Activated T-cell treated with anti-CD3 and anti-CD28 coated beads, Interleukin-2, amount 50 U/mL, for 24 hours (primary cell): ENCODE measurements at places on chromosomes 11 and 22.

GRCh38 chr22:26822313-26822712, 164.9 kb downstream of the MIAT start:
- DNase-seq = no peak

GRCh38 chr11:108891909-108892511, 227.1 kb downstream of the DDX10 start:
- DNase-seq = no peak

GRCh38 chr11:75462117-75462653, 29.2 kb upstream of the KLHL35 start:
- DNase-seq = no peak

DNA sequence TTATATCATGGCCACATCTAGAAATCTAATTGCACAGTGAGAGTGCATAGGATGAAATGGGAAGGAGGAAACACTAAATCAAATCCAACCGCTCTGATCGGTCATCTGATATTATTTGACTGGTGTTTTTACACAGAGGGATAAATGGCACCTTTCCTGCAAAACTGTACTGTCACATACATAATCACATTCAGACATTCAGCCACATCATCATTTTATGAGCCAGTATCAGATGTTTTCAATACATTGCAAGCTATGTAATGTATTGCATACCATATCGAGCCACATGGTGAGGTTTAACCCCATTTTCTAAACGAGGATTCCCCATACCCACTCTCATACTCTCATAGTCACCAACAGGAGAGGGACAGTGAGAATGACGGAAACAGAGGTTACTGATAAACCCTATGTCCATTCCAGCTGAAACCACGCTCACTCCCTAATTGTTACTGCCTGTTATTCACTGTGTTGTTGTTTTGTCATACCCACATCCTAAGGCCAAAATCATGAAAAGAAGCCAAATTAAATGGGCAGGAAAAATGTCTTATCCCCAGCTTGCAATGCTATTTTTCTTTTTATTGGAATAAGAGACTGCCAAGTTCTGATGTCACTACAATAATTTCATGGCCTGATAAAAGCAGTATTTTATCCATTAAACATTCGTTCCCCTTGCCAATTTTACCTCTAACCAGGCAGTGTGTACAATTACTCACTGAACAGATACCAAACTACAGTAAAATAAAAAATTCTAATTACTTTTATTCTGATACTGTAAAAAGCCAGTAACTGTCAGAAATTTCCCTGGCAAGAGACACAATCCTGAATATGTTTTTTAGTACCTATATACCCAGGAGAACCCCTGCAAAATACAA, 9.0 kb downstream of the CDON start:
- no peak for DNase-seq

- no peak for DNase-seq
These were observed 6.5 kb upstream of the SOX10 start for GRCh38 chr22:37990862-37991261.

GRCh38 chr11:61617515-61617914, 36.6 kb upstream of the SYT7 start:
- DNase-seq = no peak

DNA sequence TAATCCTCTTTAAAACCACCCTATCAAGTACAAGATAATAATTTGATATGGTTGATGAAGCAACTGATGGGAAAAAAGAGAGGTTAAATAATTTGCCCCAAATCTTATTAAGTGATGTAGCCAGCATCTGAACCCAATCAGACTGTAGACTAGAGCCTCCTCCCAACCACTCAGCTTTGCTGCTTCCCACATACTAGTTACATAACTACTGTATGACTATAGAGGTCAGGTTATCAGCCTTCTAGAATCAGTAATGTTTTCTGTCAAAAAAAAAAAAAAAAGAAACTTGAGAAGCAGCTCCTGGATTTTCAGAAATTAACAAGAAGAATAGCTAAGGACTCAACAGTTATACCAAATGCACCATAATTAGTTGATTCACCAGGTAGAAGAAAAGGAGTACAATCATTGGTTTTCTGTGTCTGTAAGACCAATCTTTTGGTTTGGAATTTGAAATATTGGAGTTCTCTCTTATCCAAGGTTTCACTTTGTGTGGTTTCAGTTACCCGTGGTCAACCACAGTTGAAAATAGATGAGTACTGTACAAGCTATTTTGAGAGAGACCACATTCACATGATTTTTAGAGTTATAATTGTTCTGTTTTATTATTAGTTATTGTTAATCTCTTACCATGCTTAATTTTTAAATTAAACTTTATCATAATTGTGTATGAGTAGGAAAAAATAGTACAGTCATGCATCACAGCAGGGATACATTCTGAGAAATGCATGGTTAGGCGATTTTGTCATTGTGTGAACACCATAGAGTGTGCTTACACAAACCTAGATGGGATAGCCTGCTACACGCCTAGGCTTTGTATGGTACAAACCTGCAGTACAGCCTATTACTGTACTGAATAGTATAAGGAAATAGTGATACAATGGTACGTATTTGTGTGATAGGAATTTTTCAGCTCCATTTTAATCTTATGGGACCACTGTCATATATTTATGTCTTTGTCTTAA, 72.2 kb downstream of the PDHX start:
- no peak for DNase-seq

- DNase-seq = no peak
These were observed 27.5 kb downstream of the DHCR7 start for GRCh38 chr11:71420455-71421241.

- no peak for DNase-seq
These were observed 71.7 kb downstream of the DEPDC5 start for GRCh38 chr22:31825513-31825912.

- no peak for DNase-seq
These were observed 72.6 kb upstream of the GDPD4 start for GRCh38 chr11:77374108-77374507.

GRCh38 chr11:74460481-74461154, 6.7 kb downstream of the KCNE3 start:
- no peak for DNase-seq

GRCh38 chr11:38456371-38456770, 1858.3 kb upstream of the RAG2 start:
- no peak for DNase-seq

DNA sequence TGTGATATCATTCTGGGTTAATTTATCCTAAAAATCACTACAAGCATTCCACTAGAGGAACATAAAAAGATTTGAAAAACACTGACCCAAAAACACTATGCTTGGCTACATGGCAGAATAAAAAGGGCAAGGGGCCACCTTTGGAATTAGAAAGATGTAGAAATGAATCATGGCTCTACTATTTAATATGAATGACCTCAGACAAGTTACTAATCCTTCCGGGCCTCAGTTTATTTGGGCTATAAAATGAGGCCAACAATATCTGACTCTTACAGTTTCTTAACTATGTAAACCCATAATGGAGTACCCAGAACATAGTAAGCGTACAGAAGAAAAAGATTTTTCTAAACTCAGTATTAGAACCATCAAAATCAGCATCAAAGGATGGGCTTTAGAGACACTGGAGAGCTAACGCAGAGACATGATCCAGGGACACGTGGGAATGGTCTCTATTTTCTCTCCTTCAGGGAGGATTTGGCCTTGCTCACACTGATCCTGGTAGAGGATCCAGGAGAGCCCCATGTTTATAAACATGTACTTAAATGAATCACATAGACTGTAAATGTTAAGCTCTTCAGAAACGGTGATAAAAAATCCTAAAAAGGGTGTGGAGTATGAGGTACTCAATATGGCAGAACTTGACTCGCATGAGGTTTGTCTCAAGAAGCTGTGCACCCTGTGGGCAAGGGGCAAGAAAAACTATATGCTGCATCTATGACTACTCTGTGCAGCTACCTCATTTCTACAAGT, 288.4 kb upstream of the PITPNB start:
- DNase-seq = no peak

DNA sequence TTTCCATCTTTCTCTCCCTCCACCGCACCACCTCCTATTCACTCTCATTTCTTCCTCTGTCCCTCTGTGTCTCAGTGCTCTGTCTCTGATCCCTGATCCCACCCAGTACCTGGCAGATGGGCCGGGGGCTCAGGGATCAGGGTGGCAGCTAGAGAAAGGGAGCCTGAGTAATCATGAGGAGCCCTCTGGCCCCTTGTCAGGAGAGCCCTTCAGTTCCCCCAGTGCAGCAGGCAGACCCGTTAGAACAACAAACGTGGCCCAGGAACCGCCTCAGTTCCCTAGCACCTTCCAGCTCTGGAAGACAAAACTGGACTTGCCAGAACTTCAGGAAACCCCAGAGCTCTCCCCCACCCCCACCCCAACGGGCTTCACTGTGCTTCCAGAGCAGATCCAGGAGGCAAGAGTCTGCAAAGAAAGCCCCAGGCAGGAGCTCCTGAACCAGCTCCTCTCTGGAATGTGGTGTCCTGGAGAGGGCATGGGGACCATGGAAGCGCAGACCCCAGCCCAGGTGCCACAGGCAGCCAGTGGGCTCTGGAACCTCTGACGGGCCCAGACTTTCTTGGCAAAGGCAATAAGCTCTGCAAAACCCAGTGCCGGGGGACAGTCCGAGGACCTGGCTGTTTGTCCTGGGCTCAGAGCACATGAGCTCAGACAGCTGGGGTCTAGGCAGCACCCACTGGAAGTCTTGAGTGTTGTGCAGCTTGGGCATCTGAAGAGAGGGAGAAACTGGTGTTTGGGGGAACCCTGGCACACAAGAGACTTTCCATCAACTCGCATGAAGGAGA, 43.2 kb downstream of the LMO1 start:
- DNase-seq = no peak

GRCh38 chr11:33065445-33066178, 26.2 kb downstream of the TCP11L1 start:
- DNase-seq = peak; percentile 83

GRCh38 chr11:131108760-131109159, 192.5 kb upstream of the SNX19 start:
- DNase-seq = no peak

GRCh38 chr11:20013346-20014066, 146.8 kb downstream of the DBX1 start:
- no peak for DNase-seq

GRCh38 chr11:75725547-75726320, 8.1 kb downstream of the MOGAT2 start:
- no peak for DNase-seq

- DNase-seq = peak; percentile 85
These were observed 9.3 kb downstream of the INS start for GRCh38 chr11:2151500-2152257.

DNA sequence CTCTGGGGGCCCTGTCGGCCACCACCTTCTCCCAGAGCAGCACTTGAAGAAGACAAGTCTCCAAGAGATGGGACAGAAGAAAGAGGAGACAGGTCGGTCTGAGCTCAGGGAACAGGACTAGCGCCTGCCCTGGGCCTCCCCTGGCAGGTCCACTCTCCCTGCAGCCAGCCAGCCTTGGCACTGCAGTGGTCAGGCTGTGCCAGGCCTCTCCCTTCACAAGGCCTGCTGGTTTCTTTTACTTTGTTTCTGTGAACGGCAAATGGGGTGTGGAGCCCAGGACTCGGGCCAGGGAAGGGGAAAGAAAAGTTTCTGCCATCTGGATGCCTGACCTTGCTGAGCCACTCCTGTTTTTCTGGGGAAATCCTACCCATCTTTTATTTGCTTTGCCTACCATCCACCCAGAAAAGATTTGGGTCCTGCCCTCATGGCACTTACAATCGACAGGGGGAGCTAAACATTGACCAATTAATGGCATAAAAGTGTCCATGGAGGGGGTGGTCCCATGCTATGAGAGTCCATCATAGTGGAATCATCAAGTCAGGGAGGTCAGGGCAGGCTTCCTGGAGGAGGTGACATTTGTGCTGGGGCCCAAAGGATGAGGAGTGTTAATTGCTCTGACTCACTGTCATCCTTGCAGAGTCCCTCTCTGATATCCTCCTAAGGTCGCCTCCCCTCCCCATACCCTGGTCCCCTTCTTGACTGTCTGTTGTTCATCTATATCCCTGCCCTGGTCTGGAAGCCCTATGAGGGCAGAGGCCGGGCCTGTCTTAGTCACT, 65.2 kb downstream of the NFAM1 start:
- DNase-seq = no peak

DNA sequence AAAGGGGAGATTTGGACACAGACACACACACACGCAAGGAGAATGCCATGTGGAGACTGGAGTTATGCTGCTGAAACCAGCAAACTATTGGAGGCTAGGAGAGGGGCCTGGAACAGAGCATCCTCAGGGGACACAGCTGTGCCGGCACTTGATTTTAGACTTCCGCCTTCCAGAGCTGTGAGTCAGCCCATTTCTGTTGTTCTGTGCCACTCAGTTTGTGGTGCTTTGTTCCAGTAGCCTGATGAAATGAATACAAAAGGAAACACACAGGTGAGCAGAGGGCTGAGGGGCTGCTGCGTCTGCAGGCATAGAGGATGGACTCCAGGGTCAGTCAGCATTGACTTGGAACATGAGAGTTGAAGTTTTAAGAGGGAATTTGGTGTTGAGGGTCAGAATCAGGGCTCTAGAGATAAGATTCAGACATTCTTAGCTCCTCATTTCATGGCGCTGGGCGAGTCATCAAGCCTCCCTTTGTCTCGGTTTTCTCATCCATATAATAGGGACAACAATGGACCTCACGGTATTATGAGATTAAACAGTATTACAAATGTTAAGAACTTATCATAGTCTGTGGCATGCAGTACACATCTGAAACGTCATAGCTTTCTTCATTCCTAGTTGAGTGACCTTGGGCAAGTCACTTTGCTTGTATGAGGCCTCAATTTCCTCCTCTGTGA, 191.0 kb downstream of the MIAT start:
- no peak for DNase-seq

DNA sequence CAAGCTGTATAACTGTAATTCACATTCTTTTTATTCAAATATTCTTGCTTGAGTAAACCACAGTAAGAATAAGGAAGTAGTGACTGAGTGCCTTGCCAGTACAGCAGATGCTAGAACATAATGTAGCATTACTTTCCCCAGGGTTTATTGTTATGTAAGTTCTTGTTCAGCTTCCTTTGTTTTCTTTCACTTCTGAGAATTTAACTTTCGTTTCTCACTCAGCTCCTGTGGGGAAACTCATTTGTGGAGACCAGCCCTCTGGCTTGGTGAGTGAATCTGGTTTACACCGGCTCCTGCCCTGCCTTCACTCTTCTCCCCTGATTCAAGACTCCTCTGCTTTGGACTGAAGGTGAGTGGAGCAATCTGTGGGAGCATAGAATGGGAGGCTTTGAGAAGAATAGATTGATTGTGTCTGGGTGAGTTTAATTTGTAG, at the start of gene TRIM22:
TSS of gene TRIM22 (plus strand) at position 240 of the 433 bp plus-strand sequence. CDS start 6,443 bp downstream, outside the sequence.
- peak; percentile 53 for DNase-seq

DNA sequence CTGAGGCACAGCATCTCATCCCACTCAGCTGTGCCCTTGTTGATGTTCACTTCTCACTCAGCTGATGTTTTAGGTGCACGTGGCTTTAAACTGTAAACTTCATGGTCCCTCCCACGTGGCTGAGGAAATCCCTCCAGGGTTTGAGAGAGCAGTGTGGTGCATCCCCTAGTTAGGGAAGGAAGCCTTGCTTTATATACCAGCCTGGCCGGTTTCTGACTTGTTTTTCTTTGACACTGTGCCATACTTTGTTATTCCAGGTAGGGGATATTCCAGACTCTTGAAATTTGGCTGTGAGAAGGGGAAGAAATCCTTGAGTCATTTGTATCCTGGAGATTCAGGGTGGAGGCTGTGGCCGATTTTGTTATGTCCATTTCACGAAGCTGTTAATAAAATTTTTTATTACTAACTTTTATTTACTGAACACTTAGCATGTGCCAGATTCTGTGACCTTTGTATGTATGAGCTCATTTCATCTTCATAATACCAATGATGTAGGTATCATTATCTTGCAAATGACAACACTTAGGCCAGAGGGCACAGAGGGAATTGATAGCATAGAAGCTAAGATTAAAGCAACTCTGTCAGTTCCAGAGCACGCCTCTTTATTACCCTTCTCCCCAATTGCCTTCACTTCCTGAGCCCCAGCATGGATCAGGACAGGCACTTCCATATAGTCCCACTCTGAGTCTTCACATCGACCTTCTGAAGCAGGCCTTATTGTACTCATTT, 116.6 kb downstream of the NAV2 start:
- DNase-seq = no peak
